Activated naive CD8-positive, alpha-beta T cell treated with anti-CD3 and anti-CD28 coated beads, Interleukin-2, amount 50 U/mL, for 16 hours (primary cell): ENCODE measurements at places on chromosomes 2 and 18.

- no peak for DNase-seq
Measured at GRCh38 chr2:101219246-101219645, 33.4 kb upstream of the CNOT11 start.

- no peak for DNase-seq
Measured at GRCh38 chr2:62826141-62826540, 120.6 kb downstream of the EHBP1 start.

GRCh38 chr2:190452433-190452832 is 44.3 kb downstream of the MFSD6 start:
- DNase-seq = no peak

GRCh38 chr18:2515908-2516625 is 55.2 kb downstream of the METTL4 start:
- no peak for DNase-seq

DNA sequence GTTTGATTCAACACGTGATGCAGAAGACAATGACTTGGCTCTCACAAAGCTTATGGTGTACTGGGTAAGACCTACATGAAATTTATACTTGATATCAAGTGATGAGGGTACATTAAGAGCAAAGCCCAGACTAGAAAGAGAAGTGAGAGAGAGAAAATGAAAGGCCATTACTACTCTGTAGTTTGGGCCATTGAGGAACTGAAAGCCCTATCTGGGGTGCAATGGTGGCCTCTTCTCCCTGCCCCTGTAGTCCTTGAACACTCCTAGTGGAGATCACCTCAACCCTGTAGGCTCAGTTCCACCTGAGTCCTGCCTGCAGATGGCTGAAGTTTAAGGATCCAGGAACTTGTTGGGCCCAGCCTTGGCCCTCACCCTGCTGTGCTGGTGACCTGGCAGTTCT is 569.8 kb upstream of the MEX3C start:
- no peak for DNase-seq

GRCh38 chr2:64799592-64800252 is 146.0 kb upstream of the SERTAD2 start:
- no peak for DNase-seq

- no peak for DNase-seq
Measured at GRCh38 chr2:112662704-112663103, 17.0 kb downstream of the SLC20A1 start.

GRCh38 chr2:200749631-200750322 is 61.9 kb upstream of the BZW1 start:
- DNase-seq = no peak
